ENCODE measurements at places on chromosomes 16 and 17.

DNA sequence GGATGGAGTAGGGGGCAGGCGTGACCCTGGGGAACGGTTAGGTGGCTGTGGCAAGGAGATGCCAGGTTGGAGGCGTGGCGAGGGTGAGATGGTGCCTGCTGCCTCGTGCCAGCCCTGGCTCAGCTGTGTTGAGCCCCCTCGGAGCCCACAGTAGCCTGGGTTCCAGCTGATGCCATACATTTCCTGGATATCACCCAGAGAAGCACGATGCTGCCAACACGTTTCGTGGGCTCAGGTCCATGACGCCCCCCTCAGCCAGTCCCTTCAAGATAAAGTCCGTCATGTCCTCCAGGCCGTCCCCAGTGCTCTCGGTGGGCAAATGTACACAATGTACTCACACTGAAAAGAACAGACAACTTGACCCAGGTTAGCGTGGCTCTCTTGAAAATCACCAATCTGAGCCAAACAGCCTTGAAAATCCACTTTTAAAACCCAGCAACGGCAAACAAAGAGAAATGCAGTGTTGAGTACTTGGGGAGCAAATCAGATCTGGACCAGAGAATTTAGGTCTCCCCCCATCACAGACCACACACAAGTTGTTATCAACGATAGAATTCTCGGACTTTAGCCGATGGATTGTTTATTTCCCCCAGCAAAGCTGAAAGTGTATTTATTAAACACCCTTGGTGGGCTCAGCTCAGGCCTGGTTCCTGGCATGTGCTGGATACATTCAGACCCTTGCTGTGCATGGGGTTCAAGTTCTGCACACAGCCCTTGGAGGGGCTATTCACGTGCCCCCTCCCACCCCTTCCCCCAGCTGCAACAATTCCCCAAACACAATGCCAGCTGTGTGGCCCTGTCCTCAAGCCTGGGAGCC, 102.8 kb upstream of the PLCG2 start:
- DNase-seq, result no peak

DNA sequence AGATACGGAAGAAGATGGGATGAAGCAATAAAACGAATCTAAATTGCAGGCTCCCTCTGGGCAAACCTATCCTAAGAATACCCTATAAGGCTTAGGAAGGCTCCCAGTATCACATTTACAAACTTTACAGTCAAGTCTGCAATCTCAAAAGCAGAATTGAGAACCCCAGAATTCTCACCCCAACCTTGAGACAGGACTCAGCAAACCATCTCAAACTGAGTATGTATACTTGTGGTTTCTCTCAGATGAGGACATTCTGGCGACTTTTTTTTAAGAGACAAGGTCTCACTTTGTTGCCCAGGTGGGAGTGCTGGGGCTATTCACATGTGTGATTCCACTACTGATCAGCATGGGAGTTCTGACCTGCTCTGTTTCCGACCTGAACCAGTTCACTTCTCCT, 19.3 kb upstream of the ITGA2B start:
- DNase-seq, result no peak

- no peak for DNase-seq
Observed at GRCh38 chr16:47363761-47364160, 97.1 kb downstream of the ITFG1 start.

GRCh38 chr16:85755929-85756768, 5.3 kb upstream of the C16orf74 start:
- DNase-seq, result no peak

DNA sequence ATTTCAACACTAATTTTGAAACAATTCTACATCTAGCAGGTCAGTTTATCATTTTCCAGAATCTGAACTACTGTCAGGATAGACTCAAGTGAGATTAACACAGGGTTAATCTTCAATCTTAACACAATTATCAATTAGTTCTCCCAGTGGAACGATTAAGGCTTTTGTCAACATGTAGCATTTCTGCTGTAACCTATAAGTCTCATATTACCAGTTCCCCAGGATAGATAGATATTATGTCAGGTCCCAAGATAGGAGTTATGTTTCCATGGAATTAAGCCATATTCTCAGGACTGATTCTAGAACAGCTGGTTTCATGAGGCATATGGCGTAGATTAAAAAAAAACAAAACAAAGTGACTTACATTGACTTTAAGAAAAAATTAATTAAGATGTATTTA, 4.4 kb upstream of the FBF1 start:
- DNase-seq, result no peak

DNA sequence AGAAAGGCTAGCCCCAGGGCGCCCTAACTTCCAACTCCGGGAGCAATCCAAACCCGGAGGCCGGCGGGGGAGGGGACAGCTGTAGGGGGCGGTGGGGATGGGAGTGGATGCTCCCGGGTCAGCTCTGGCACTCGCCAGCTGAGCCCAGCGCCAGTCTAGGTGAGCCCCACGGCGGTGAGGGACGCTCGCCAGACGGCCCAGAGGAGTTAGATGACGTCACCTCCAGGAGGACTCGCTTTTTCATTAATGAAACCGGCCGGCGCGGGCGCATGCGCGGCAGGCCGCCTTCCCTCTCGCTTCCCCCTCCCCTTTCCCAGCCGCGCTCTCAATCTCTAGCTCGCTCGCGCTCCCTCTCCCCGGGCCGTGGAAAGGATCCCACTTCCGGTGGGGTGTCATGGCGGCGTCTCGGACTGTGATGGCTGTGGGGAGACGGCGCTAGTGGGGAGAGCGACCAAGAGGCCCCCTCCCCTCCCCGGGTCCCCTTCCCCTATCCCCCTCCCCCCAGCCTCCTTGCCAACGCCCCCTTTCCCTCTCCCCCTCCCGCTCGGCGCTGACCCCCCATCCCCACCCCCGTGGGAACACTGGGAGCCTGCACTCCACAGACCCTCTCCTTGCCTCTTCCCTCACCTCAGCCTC, at the start of gene NF1:
TSS of gene NF1 (plus strand) at position 378 of the 636 bp plus-strand sequence. CDS start 333 bp downstream, outside the sequence.
- DNase-seq, result peak; percentile 59

DNA sequence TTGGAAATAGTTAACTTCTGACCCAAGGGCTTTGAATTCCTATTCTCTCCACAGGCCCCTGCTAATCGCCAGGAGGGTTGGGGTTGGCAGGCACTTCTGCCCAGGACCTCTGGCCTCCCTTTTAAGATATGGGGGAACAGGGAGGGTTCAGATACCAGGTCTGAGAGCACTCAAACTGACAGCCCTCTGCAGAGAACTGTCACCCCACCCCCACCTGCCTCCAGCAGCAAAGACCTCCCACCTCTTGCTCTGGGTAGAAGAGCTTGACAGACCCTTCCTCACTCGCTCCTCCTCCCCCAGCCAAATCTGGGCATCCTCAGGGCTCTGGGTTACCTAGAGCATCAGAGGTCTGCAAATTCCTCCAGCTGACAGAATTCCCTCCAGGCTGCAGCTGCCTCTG, 11.6 kb downstream of the CDH3 start:
- DNase-seq, result no peak

- no peak for DNase-seq
Observed at GRCh38 chr16:90046971-90047713, 27.9 kb upstream of the DBNDD1 start.

DNA sequence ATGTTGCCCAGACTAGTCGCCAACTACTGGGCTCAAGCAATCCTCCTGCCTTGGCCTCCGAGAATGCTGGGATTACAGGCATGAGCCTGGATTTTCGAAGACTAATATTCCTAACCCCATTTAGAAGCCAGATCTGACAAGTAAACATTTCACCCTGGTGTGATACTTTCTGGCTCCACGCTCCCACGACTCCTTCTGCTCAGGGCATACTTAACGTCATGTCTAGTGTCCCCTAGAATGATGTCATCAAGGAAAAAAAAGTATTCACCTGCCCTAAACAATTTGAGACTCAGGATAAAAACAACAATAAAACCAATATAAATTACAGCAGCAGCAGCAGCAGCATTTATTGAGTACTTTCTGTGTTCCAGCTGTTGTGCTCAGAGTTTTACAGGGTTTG, 13.2 kb downstream of the ITGB3 start:
- no peak for DNase-seq

- DNase-seq, result no peak
Observed at GRCh38 chr17:56171186-56171959, 18.1 kb downstream of the ANKFN1 start.

DNA sequence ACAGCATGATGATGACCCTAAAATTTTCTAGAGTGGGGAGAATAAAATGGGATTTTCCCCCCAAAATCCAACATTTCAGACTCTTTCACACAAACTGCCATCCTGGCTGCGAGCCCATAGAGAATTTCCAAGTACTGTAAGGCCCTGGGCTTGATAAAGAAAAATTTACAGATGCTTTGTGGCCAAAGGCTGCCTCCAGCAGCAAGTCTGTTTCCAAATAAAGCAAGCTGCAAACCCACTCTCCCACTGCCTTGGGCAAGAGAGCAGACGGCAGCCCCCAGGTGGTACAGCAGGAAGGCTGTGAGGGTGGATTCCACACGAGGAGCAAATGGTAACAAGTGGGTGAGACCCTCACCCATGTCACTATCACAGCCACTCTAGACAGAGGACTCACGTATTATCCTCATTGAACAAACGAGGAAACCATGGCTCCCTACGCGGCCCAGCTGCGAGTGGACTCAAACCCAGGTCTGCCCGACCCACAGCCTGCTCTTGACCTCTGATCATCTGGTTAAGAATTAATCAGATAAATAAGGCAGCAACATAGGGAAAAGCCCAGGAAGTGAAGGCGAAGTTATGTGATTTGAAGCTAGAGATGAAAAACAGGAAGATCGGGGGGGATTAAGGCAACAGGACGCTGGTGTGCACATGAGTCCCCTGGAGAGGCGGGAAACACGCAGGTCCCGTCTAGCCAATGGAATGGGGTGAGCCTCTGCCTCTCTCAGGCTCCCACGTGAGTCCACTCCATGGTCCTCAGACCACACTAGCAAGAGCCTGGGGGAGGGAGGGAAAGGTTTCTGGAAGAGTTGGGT, 37.4 kb downstream of the AXIN2 start:
- no peak for DNase-seq

GRCh38 chr17:49397586-49397985, 17.1 kb downstream of the PHB1 start:
- DNase-seq, result no peak

DNA sequence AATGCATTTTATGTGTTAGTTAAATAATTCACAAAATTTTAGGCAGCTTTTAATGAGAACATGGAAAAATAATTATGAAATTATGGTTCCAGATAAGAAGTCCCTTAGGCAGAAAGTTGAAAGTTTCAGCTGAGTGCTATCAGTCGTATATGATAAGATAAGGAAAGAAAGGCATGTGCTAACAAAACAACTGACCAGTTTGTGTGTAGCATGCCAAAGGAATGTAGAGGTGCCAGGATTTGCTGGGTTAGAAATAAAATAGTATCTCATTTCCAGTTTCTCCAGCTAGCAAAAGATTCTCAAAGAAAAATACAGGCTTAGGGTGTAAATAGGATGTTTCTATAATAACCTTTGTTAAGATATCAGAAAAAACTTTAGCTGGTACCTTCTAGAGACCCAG, 1044.5 kb upstream of the CDH8 start:
- DNase-seq, result no peak

DNA sequence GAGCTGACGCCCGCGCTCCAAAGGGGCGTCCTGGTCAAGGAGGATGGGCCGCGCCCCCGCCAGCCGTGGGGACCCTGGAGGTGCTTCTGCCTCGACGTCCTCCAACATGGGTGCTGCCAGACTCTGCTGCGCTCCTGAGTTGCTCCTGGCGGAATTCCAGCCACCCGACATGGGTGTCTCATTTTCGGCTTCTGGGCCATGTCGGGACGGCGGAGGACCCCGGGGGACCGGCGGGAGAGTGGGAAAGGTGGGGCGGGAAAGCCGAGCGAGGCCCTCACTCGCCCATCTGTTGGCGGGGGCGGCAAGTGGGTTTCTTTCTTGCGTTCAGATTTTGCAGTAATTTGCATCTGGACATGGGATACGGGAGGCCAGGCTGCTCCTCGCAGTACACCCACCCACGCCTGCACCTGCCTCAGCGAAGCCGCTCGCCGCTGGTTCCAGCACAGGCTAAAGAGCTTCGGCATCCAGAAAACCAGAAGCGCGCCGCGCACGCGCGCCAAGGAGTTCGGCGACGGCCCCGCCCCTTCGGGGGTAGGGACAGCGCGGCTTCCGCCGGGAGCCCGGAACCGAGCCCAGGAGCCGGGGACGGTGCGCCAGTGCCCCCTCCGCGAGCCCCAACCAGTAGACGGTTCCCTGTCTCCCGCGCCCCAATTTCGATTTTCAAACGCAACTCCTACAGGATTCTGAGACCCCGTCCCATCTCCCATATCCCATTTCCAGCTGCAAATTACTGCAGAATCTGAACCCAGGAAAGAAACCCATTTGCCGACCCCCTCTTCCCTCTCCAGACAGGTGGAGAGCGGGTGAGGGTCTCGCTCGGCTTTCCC, at the start of gene ARMC7:
TSS of gene ARMC7 (plus strand) at position 563 of the 827 bp plus-strand sequence. CDS start 320 bp downstream, outside the sequence.
- peak; percentile 30 for DNase-seq

GRCh38 chr17:73750975-73751374, 106.7 kb upstream of the SDK2 start:
- DNase-seq, result no peak

GRCh38 chr17:76106703-76107102, 3.1 kb upstream of the EXOC7 start:
- no peak for DNase-seq

GRCh38 chr17:49835472-49835871, 12.4 kb downstream of the TAC4 start:
- no peak for DNase-seq

DNA sequence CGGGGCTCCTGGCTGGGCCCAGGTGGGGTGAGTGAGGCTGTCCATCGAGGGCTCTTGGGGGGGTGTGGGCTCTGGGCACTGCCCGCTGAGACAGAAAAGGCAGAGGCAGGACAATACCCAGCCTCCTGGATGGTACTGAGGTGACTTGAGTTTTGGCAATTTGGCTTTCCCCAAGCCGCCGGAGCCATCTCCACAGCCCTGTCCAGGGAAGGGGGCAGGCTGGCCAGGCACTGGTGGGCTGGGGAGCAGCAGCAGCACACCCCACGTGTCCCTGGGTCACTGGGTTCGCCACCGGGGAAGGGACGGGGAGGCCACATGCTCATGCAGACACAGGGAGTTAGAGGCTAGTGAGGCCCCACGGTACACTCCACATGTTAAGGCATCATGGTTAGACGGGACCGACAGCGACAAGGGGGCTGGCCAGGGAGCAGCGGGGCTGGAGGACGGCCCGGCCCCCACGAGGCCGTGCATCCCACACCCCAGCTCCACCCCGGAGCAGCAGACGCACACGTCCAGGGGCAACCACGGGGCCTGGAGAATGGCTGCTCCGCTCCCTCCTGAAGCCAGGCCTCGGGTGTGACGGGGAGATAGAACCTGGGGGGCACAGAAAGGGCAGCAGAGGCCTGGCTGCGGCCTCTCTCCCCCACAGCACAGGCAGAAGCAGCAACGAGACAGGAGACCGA, 3.0 kb downstream of the ARHGDIA start:
- no peak for DNase-seq

DNA sequence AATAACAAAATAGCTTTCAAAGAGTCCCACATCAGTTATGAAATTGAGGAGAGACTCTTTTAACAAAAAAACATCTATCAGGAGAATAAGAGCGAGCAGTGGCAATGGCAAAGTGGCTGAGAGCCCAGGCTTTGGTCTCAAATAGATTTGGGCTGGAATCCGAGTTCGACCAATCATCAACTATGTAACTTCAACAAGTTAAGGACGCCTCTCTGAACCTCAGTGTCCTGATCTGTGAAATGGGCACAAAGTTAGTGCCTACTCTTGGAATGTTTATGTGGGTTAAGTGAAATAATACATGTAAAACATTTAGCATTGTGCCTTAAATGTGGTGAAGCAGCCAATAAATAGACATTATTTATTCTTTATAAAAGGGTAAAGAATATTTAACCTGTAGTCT, 45.4 kb downstream of the CFDP1 start:
- DNase-seq, result no peak

All from esophagus squamous epithelium (tissue), 5 donors.